Articular chondrocyte of knee joint (primary cell): ENCODE measurements at places on chromosomes 3 and 15. TPM values are rescaled to one million over a fixed set of nuclear protein-coding genes. Genes with fewer than 3 reads are reported as not detected.

Gene PLA2G4D
- total RNA-seq = not detected in 2 replicates

Gene B3GNT5
- total RNA-seq = 1.7 and 3.5 TPM in 2 replicates

Gene SLC22A13
- 0.86 and 1.0 TPM in 2 replicates for total RNA-seq

Gene LINGO1
- 0.11 and 0.13 TPM in 2 replicates for total RNA-seq

Gene STXBP5L
- not detected in 2 replicates for total RNA-seq

Gene DUOXA2
- not detected in 2 replicates for total RNA-seq

Gene CYP1A2
- total RNA-seq = not detected in 2 replicates

Gene CYP8B1
- not detected in 2 replicates for total RNA-seq

Gene GOLIM4
- total RNA-seq = 59.2 and 67.3 TPM in 2 replicates

Gene UROC1
- total RNA-seq = not detected in 2 replicates

Gene CCDC39
- 0.13 TPM in 1 of 2 replicates, not detected in the other for total RNA-seq

Gene SCN11A
- total RNA-seq = 0.11 and 0.13 TPM in 2 replicates

Gene SSUH2
- 0.11 TPM in 1 of 2 replicates, not detected in the other for total RNA-seq

Gene CAMP
- total RNA-seq = not detected in 2 replicates

Gene C3orf22
- total RNA-seq = not detected in 2 replicates

Gene LACTB
- 34.4 and 37.0 TPM in 2 replicates for total RNA-seq

Gene TGM4
- total RNA-seq = not detected in 2 replicates

Gene TMCO5A
- total RNA-seq = not detected in 2 replicates

Gene ZNF502
- 5.0 and 8.2 TPM in 2 replicates for total RNA-seq

Gene TBC1D5
- total RNA-seq = 129 and 149 TPM in 2 replicates

Gene NTRK3
- total RNA-seq = 0.11 and 0.13 TPM in 2 replicates

Gene IL16
- total RNA-seq = 8.1 and 12.1 TPM in 2 replicates

Gene PXK
- 67.8 and 69.4 TPM in 2 replicates for total RNA-seq

Gene SLC28A1
- not detected in 2 replicates for total RNA-seq

Gene A4GNT
- total RNA-seq = not detected in 2 replicates

Gene RASGRP1
- under 0.01 and 0.11 TPM in 2 replicates for total RNA-seq

Gene OR5K2
- not detected in 2 replicates for total RNA-seq

Gene FBLN2
- 53.0 and 56.7 TPM in 2 replicates for total RNA-seq

Gene RBPMS2
- 0.97 and 2.1 TPM in 2 replicates for total RNA-seq

Gene TJP1
- total RNA-seq = 72.1 and 92.2 TPM in 2 replicates

Gene DUOXA1
- total RNA-seq = under 0.01 TPM in 2 replicates

Gene CIDEC
- not detected in 2 replicates for total RNA-seq
